ENCODE measurements at places on chromosomes 7 and 10. TPM values are rescaled to one million over a fixed set of nuclear protein-coding genes. Genes with fewer than 3 reads are reported as not detected.

ANXA8L1 gene
- 3.3 TPM for total RNA-seq

FAM13C gene
- not detected for total RNA-seq

STARD3NL gene
- total RNA-seq, result 79.4 TPM

LIPJ gene
- not detected for total RNA-seq

LRCH4 gene
- 36.8 TPM for total RNA-seq

ANKRD61 gene
- total RNA-seq, result not detected

ADRB1 gene
- total RNA-seq, result 0.22 TPM

WNT8B gene
- not detected for total RNA-seq
